Neural crest cell (in vitro differentiated cells): ENCODE measurements at places on chromosomes 5 and 9.

DNA sequence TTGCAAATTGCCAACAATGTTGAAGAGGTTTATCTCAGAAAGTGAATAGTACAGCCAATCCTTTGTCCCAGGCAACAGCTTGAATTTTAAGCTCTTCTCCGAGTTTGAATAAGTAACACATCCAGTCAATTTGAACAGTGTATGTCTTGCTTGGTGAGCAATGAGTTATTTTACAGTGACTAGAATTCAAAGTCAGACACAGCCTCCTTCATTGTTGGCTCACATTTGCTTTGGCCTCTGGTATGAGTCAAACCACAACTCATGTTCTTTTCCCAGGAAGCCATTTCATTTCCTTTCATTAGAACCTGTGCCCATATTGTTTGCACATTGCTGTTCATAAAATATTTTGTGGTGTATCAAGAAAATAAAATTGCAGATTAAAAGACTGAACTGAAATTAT is 622.0 kb upstream of the DAB2 start:
- no peak for DNase-seq

DNA sequence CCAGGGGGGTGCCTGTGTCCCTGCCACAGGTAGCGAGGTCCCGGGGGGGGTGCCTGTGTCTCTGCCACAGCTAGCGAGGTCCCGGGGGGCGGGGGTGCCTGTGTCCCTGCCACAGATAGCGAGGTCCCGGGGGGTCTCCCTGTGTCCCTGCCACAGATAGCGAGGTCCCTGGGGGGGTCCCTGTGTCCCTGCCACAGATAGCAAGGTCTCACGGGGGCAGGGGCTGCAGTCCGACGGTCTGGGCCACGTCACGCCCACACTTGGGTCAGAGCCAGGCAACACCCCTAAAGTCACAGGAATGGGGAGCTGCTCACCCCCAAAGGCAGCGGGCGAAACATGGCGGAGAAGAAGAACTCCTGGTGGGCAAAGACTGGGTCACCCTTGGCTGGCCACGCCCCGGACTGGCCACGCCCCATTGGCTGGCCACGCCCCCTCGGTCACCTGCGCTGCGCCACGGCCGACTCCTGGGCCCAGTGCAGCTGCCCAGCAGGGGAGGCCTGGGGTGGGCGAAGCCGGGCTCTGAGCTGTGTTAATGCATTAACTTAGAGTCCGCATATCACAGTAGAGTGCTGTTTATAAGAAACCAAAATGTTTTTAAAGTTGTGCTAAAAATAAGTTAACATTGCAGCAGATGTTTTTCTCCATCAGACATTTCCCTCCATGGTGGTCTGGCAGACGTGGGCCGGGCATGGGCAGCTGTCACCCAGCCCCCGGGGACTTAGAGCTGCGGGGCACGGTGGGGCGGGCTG is 7.0 kb downstream of the NOXA1 start:
- DNase-seq: no peak

GRCh38 chr5:76813982-76814562 is 4.8 kb upstream of the F2RL1 start:
- no peak for DNase-seq

GRCh38 chr5:178376921-178377582 is 144.4 kb upstream of the PHYKPL start:
- no peak for DNase-seq

- no peak for DNase-seq
Observed at GRCh38 chr9:18437315-18438201, 36.4 kb upstream of the ADAMTSL1 start.

DNA sequence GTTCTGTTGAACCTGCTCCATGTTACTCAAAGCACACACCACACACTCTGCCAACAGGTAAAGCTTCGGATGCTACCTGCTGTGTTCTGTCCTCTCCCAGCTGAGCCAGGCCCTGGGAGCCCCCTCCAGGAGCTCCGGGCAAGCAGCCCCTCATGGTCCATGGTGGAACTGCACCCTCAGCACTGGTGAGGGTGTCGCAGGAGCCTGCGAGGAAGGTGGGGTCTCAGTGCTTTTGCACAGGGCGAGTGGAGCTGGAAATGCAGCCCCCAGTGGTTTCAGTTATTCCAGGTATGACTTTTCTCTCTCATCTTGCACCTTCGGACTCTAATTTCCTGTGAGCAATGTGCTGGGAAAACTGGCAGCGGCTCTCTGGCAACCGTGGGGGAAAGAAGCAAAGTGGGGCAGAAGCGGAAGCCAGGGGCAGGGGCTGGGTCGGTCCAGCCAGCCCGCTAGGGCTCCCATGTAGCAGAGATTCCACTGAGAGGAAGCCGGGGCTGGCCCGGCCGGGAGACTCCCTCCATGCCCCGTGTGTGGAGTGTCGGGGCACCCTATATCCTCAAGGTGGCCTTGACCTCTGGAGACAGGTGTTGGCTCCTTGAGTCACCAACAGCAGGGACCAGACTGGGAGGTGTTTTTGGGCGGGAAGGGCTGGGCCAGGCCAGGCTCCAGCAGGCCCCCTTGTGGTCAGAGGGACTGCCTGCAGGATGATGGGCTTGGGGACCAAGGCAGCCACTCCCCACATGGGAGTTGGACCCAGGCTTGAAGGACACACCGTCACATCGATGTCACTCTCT is 75.6 kb upstream of the PRSS3 start:
- peak; percentile 35 for DNase-seq

DNA sequence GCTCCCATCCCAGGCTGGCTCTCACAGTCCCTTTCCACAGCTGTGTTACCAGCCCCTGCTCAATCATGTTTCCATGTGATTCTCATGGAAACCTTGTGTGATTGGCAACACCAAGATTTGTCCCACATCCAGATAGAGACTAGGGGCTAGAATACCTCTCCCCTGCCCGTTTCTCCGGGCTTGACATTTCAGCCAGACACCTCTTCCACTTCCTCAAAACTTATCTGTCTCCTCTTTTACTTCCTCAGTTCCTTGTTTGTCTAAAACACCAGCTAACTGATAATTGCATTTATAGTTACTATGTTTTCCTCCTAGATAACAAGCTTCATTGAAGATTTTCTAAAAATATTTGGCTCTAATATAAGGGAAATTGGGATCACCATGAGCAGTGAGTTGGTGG is 16.6 kb upstream of the KCNMB1 start:
- DNase-seq: no peak

DNA sequence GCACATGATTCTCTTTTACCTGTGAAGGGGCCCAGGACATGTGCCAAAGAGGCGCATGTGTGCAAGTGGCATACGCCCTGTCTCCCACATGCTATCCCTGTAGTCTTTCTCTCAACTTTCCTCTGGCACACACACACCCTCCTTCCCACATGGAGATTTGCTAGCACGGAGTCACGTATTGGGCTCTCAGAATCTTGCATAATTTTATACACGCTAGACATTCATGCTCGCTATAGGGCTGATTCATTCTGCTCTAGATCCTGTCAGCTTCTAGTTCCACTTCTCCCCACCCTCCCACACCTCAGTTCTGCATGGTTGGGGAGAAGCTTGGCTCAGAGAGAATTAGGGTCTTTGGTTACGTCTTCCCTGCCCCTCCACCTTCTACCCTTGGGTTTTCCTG is 72.8 kb downstream of the CD180 start:
- no peak for DNase-seq

- no peak for DNase-seq
Observed at GRCh38 chr5:36877667-36878391, 1.3 kb downstream of the NIPBL start.

DNA sequence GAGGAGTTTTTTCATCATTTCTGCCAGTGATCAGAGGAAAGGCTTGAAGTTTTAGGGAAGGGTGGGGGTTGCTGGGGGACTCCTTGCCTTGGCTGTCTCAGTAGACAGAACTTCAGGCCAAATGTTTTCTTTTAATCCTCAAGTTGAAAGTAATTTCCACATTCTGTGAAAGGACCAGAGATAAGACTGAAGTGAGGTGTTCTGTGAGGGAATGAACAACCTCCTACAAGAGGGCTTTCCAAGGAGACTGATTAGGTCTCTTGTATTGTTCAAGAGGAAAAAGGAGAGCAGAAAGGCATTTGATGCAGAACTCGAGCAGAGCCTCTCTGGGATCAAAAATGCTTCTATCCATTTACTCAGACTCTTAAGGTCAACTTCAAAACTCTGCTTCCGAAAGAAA is 282.1 kb upstream of the ATP10B start:
- no peak for DNase-seq

DNA sequence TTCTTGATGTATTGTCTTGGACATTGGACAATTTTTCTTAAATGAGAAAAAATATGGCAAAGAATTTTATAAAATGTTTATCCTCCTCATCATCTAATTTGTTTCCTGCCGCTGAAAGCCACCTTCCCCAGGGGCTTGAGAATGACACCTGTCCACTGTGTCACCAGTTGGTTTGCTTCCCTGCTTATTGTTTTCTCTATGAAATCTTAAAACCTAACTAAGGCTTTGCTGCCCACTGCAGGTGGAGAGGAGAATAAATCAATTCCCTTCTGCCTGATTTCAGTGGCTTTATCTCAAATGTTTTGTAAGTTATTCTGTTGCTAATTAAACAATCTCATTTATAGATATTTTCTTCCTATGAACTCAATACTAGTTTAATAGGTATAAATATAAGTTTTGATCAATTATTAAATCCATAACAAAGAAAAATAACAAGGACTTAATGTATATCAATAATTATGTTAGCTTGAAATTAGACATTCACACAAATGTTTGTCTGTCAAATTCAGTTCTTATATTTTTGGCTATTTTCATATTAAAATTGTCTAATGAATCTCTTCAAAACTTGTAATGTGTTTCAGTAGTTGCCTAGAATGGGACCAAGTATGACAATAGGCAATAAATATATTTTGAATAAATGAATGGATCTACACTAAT is 822.5 kb downstream of the PTPRD start:
- peak; percentile 43 for DNase-seq

DNA sequence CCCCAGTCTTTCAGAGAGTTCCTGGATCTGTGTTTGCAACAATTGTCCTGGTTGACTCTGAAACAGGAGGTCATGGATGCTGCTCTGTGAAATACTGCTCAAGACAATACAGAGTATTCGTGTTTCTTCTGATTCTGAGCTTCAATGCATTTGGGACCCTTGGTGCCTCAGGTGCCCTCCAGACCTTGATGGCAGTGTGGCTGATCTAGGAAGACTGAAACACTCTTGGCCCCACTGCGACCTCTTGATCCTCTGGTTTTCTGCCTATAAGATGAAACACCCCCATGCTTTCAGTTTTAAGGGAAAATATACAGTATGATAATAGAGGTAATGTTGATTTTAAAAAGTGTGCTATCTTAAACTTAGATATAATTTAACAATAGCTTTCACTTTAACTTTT is 67.6 kb downstream of the GDNF start:
- DNase-seq: no peak

DNA sequence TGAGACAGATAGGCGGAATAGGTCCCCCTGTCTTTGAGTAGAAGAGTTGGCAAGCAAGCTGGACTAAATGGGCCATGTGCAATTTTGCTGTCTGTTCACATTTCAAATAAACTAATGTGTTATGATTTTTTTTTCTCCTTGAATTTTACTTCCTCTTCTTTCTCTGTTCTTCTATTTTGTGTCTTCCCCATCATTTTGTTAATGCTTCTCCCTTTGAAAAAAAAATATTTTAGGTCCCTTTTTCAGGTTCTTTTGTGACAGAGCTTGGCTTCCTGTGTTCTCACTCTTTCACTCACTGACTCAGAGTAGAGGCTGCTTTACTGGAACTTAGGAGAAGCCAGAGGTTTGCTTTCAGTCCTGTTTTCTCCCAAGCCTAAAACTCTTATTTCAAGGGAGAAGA is 48.1 kb downstream of the PTCD2 start:
- no peak for DNase-seq

- no peak for DNase-seq
Observed at GRCh38 chr5:170491479-170491878, 12.3 kb upstream of the KCNIP1 start.

DNA sequence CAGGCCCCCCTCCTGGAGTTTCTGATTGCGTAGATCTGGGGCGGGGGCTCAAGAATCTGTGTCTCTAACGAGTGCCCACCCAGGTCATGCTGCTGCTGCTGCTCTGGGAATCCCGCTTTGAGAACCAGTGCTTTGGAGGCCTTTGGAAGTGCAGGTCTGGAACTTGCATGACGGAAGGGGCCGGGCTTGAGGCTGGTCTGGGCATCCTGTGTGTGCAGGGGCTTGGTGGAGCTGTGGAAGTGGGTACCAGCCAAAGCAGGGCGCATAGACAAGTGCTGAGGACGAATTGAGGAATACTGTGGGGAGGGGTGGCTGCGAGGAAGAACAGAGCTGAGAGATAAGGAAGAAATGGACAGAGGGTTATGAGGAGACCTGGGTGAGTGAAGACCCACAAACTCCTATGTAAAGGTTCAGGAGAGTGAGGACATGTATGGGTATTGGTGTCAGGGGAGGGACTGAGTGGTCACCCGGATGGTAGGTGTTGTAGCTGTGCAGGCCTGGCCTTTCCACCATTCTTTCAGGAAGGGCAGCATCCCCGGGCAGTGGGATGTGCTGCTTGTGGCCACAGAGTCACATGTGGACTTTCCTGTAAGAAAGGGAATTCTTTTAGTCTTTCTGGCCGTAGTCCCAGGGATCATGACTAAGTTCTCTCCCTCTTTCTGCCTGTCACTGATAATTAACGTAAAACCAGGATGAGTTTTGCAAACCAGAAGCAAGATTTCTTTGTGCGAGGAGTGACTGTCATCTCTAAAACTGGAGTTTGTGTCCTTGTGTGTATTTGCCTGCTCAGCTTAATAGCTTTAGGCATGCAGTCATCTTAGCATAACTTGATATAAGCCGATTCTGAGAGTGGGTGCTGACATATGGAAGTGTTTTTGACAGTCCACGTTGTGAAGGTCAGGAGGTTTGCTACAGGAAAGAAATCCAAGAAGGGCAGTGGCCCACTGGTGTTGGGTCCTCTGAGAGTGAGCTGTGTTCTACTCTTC is 43.3 kb upstream of the TJP2 start:
- no peak for DNase-seq

GRCh38 chr9:137421838-137422603 is 941 bp downstream of the EXD3 start:
- DNase-seq: no peak

DNA sequence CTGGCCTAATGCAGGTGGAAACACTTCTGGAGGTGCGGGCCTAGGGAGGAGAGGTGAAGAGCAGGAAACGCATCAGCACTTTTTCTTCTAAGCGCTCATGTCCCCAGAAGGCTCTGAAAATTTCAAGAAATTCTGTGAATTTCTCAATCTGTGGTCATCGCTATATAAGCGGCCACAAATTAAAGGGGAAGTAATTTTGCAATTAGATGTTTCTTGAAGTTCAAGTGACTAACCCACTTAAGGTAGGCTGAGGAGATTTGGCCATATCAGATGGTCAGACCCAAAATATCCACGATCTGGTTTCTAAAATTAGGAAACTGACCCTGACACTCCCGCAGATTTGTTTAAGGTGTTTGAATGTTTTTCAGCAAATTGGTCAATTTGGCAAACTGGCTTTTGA is 16.6 kb upstream of the HMGCR start:
- no peak for DNase-seq

GRCh38 chr5:96067894-96068614 is 106.4 kb upstream of the ELL2 start:
- DNase-seq: no peak

- no peak for DNase-seq
Observed at GRCh38 chr9:89493671-89494070, 4.2 kb downstream of the SEMA4D start.

DNA sequence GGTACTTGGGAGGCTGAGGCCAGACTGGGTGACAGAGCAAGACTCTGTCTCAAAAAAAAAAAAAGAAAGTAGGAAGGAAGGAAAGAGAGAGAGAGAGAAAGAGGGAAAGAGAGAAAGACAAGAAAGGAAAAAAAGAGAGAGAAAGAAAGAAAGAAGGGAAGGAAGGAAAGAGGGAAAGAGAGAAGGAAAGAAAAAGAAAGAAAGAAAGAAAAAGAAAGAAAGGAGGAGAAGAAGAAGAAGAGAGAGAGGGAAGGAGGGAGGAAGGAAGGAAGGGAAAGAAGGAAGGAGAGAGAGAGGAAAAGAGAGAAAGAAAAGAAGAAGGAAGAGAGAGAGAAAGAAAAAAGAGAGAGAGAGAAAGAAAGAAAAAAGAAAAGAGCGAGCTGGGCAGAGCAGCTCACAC is 3.1 kb upstream of the ZER1 start:
- no peak for DNase-seq
